ENCODE measurements at places on chromosomes 1 and 21.

DNA sequence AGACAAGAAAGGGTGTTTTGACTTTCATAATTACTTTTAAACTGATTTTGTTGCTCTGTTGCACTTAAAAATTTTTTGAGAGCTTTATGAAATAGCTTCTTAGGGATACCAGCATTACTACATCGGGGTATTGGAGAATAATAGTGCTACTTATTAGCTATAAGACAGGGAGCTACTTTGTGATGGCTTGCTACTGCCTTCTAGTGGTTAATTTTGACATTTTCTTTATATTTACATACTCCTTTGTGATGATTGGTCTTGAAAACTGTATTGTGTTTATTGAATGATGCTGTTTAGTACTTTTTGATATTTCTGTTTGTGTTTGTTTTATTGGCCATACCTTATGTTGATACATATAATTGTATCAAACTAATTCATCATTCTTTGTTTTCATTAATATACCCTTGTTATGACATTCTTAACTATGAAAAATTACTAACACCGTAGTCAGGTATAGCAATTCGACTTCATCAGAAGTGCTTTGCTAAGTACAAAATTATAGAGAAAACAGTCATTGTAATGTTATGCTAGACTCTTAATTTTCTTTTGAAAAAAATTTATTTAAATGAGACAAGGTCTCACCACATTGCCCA is 85.5 kb downstream of the CLIC4 start:
- DNase-seq, result no peak

- peak; percentile 26 for DNase-seq
Observed at GRCh38 chr1:6041432-6042062, 4.1 kb upstream of the KCNAB2 start.

DNA sequence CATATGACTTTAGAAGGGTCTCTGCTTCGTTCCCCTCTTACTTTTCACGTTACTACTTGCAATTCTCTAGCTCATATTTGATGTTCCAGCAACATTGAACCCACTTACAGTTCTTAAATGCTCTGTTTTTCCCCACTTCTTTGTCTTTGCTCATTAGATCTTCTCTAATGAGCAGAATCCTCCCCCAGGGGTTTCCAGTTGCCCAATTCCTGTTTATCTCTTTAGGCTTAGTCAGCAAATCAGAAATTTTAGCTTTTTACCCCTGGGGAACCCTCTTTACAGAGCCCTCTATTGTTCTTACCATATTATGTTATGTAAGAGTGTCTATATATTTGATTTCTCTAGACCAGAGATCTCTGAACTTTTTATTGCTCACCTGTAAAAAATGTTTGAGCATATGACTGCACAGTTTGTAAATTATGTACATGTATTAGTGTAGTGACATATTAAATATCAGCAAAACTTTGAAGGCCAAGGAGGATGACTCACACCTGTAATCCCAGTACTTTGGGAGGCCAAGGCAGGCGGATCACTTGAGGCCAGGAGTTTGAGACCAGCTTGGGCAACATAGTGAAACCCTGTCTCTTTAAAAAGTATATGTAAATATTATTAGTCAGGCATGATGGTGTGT is 71.4 kb downstream of the FNBP1L start:
- DNase-seq, result no peak

GRCh38 chr21:46051821-46052675 is 45.9 kb upstream of the COL6A2 start:
- DNase-seq, result no peak

DNA sequence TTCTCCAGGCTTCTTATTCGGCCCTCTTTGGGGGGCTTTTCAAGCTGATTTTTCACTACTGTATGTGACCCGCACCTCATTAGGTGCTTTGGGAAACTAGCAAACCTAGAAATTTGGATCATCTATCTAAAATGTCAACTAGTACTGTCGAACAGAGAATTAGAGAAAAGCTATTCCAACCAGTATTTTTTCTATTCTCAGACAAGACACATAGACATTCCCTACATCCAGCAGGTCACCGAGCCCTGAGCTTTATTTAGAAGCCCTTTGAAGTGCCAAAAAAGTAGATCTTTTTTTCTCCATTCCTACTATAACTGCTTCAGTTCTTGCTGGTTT is 310 bp upstream of the SSR2 start:
- no peak for DNase-seq

GRCh38 chr21:41241341-41241740 is 73.4 kb downstream of the BACE2 start:
- no peak for DNase-seq

DNA sequence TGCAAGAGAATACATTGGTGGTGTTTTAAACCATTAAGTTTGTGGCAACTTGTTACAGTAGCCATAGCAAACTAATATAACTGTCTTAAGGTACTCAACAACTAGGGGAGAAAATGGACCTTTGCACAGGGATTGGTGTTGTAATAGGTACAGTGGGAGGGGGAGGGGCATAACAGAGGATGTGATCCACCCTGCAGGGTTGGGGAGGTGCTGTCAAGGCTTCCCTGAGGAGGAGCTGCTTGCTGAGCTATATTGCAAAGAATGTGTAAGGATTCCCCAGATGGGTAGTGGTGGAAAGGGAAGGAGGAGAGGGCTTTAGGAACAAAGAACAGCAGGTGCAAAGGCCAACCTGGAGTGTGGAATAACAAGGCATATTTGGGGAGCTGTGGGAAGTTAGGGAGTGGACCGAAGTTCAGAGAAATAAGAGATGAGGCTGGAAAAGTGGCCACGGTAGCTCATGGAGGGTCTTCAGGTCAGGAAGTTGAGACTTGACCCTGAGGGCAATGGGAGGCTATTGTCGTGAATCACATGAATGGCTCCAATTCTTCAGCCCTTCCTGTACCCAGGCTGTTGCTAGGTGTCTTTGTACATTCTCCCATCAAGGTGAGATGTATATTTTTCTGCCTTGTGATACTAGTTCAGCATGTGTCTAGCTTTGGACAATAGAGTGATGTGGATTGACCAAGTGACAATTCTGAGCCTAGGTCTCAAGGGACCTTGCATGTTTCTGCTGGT is 168.6 kb upstream of the CSF3R start:
- no peak for DNase-seq

DNA sequence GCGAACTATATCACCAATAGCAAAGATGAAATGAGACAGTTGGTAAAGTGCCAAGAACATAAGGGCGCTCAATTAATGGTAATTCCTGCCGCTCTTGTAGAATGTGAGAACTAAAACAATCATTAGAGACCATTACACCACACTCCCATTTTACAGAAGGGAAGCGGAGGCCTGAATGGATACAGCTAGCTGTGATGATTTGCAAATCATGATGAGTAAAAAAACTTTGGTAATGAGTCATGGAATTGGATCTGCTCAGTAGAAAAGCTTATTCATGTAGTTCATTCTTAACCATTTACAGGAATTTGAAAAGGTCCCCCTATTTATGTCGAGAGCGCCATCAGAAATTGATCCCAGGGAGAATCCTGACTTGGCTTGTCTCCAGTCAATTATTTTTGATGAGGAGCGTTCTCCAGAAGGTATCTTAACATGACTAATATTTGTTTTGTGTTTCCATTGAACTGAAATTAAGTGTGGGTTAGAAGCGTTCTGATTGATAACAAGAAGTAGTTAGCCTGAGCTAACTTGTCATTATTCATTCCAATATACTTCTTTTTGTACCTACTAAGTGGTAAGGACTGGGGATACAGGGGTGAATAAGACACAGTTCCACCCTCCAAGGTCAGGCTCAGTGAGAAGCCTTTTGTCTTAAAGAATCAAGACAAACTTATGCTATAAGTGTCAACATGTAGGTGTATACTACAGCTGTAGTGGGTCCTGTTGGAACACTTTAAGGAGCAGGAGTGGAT is 812 bp downstream of the TTC4 start:
- no peak for DNase-seq

DNA sequence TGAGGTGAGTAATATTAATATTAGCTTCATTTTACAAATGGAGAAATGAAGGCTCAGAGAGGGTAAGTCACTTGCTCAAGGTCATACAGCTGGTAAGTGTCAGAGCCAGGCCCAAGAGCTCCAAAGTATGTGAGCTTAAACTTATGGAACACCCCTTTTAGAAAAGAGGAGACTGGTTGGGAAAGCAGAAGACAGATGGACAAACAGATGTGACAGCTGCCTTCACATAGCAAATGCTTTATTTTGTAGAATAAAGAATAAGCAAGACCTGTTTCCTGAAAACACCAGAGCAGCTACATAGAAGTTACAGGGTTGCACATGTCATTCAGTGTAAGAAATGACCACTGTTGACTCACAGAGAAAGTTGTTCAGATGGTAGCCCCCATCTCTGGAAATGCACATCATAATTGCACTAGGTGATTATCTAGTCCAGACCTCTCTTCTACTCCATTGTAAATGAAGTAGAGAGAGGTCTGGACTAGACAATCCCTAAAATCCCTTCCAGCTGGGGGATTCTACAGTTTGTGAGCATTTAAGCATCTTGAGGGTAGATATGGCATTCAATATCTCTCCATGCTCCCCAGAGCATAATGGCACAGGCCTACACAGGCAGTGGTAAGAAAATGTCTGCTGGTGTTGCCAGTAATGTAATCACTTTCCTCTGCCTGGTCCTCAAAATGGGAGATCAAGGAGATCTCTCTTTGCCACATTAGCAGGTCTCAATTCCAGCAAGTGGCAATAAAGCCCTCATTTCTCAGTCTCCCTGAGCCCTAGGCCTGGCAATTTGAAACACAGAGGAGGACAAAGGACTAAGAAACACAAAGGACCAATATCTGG is 188.2 kb upstream of the FGGY start:
- no peak for DNase-seq

GRCh38 chr21:27380303-27380702 is 413.4 kb upstream of the ADAMTS5 start:
- DNase-seq, result no peak

- DNase-seq, result peak; percentile 75
Observed at GRCh38 chr1:12618965-12619791, 1.2 kb upstream of the DHRS3 start.

- no peak for DNase-seq
Observed at GRCh38 chr1:8889925-8890785, 11.7 kb upstream of the ENO1 start.

DNA sequence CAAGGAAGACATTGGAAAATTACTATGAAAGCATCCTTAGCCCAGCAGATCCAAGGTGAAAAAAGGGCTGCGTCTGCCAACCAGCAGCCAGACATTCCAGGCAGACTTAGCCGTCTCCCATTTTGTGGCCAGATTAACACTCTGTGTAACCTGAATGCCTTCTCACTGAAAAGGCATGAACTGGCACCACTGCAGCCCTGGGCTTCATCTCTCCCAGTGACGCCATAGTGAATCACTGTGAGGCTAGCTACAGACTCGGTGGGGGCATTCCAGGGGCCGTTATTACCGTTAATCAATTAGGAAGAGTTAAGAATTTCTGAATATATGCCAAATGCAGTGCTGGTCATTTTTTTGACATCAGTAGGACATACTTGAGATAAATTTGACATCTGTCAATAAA is 627.4 kb downstream of the LMO4 start:
- no peak for DNase-seq

- no peak for DNase-seq
Observed at GRCh38 chr21:20334585-20334984, 663.6 kb upstream of the NCAM2 start.

- no peak for DNase-seq
Observed at GRCh38 chr1:52683367-52683940, 14.7 kb downstream of the COA7 start.

DNA sequence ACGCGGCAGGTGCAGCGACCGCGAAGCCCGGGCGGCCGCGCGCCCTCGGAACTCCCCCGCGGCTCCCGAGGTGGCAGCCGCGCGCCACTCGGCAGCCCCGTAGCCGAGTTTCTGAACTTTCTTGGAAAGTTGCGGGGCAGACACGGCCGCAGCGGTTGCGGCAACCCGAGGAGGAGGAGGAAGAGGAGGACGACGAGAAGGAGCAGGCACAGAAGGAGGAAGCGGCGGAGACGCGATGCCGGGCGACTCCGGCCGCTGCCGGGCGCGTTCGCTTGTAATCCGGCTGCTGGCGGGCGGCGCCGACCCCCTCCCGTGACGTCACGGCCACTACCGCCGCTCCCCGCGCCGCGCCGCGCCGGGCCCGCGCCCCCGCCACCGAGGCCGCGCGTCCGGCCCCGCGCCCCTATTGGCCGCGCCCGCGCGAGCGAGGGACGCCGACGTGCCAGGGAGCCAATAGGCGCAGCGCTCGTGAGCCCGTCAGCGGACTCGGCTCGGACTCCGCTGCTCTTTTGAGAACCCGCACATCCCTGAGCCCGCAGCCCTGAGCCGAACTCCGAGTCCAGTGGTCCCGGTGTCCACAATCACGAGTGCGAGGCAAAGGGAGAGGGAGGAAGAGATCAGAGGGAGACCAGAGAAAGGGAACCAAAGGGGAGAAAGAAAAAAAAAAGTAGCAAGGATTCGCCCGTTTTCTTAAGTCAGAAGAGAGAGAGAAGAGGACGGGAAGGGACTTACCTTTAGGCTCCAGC is 736 bp upstream of the BARHL2 start:
- DNase-seq, result no peak

- DNase-seq, result no peak
Observed at GRCh38 chr21:35924714-35925301, 135.5 kb downstream of the SETD4 start.

DNA sequence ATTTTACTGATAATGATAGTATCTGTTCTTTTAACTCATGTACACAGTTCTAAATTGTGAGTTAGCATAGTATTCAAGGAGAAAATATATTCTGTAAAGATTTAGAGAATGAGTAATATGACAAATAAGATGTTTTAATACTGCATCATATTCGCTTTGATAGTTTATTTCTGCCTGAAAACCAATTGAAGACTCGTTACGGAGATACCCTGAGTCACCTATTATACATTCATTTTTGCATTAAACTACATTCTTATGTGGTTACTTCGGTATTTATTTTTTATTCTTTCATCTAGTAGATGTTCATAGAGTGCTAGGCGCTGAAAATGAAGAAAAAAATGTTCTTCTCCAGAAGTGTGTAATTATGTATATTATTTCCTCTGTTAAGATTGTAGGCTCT is 5.3 kb downstream of the UHMK1 start:
- DNase-seq, result no peak

- no peak for DNase-seq
Observed at GRCh38 chr1:235928197-235928596, 61.5 kb upstream of the LYST start.

- no peak for DNase-seq
Observed at GRCh38 chr1:75132812-75133619, 1.2 kb upstream of the LHX8 start.

Measured in CD4-positive, alpha-beta T cell treated with Interleukin-6 for 4 hours (primary cell).